ENCODE measurements at places on chromosomes 2 and 18.

GRCh38 chr2:239259603-239260298 is 141.1 kb downstream of the HDAC4 start:
- no peak for DNase-seq

DNA sequence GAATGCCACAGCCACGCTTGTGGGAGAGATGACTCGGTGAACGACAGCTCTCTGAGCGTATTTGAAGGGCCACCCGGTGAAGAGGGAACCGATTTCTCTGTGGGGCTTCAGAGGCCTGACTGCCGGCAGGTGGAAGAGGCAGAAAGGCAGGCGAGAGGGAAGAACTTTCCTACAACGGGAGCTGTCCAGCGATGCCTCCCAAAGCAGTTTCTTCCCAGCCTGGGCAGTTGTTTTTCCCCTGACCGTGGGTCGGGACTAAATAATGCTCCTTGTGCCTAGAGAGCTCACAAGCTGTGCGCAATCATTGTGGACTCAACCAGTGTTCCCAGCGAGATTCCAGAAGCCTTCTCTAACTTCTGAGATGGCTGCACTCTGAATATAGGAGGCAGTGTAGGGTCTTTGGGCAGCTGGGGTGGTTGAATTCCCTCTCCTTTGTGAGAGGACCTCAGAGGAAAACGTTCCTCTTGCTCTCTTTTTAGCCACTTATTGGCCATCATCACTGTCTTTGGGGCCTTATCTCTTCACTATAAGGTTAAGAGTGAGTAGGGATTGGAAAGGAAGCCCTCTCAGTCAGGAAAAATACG is 710 bp downstream of the SEC11C start:
- DNase-seq, result peak; percentile 27

- no peak for DNase-seq
Measured at GRCh38 chr2:207417301-207417718, 112.5 kb upstream of the CREB1 start.

- peak; percentile 3 for DNase-seq
Measured at GRCh38 chr2:158529379-158530259, 72.9 kb downstream of the PKP4 start.

GRCh38 chr2:12861344-12861930 is 144.7 kb downstream of the TRIB2 start:
- DNase-seq, result no peak

- DNase-seq, result no peak
Measured at GRCh38 chr2:181581534-181581933, 75.4 kb downstream of the CERKL start.

- DNase-seq, result no peak
Measured at GRCh38 chr2:134897932-134898331, 20.7 kb upstream of the CCNT2 start.

DNA sequence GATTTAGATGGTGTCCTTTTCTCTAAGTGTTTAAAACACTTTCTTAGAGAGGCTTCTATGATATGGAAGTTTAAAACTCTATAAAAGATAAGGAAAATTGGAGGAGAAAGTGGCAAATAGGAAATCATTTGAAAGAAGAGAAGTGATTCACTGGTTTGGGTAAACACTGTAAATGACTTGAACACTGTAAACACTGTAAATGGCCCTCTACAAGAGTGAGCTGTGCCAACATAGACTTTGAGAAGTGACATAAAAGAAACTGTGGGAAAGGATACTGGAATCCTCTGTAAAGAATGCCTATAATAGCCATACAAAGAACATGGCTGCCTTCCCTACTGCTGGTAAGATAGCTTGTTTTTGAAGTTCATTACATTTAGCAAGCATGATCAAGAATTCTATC is 210.9 kb upstream of the SIX3 start:
- DNase-seq, result no peak

DNA sequence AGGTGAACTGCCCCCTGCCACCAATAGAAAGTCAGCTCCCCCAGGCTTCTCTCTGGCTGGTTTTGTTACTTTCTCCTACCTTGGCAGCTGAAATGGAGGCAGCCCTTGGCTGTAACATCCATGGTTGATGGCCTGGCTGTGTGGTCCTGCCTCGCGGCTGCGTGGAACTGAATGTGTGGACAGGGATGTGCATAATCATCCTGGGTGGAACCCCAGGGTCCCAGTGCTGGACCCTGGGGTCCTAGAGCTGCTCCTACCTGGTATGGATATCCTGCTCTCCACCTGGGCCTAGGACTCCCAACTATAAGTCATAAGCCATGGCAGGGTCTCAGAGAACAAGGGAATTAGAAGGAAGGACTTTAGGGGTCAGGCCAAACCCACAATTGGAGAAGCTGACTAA is 93.5 kb downstream of the CAPN13 start:
- DNase-seq, result no peak

- peak; percentile 33 for DNase-seq
Measured at GRCh38 chr2:175187378-175187777, 5.9 kb upstream of the ATP5MC3 start.

GRCh38 chr2:18976168-18976961 is 382.1 kb downstream of the OSR1 start:
- peak; percentile 83 for DNase-seq

DNA sequence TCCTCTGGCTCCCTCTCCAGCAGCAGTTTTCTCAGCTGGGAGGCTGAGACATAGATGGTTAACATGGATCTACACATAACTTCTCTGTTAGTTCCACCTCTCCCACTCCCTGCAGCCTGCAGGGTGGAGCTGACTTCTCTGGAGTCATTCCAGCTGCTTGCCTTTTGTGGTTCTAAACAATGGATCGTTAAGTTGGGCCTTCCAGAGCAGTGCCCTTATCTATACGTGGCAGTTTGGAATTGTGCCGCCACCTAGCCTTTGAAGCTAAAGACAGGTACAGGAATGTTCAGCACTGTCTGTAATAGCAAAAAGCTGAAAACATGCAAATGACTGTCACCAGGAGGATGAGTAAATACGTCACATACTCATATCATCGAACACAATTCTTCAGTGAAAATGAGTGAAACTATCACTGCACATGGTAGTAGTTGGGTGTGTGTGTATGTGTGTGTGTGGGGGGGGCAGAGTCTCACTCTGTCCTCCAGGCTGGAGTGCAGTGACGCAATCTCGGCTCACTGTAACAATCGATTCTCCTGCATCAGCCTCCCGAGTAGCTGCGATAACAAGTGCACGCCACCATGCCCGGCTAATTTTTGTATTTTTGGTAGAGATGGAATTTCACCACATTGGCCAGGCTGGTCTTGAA is 50.3 kb downstream of the SH2D6 start:
- peak; percentile 63 for DNase-seq

GRCh38 chr18:55999641-56000040 is 411.6 kb upstream of the TCF4 start:
- DNase-seq, result no peak

DNA sequence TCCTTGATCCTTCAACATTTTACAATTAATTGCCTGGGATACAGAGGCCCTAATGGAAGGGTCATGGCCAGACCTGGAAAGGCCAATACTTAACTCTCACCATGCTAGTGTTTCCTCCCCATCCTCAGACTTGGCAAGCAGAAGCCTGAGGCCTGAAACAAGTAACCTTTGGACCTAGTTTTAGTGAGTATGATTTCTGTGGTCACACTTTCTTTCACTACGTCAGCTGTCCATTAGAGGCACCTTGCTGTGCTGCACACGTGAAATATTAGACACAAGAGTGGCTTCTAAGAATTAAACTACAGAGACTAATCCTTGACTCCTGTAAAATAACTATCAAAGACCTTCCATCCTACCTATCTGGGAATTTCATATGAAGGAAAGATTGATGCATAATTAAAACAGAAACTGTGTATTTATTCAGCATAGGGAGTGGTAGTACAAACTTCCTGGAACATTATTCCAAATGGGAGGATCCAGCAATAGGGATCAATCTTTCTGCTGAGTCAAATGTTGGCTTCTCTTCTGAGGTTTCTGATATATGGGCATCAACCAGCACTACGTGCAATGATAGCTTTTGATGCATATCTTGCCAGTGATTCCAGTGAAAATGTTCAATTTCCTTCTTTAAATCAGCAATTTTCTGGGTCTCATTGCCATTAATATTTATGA is 249.7 kb downstream of the IKZF2 start:
- DNase-seq, result no peak

- DNase-seq, result no peak
Measured at GRCh38 chr2:22290909-22291473, 1094.0 kb upstream of the KLHL29 start.

GRCh38 chr2:109255654-109256053 is 126.6 kb downstream of the SH3RF3 start:
- no peak for DNase-seq

DNA sequence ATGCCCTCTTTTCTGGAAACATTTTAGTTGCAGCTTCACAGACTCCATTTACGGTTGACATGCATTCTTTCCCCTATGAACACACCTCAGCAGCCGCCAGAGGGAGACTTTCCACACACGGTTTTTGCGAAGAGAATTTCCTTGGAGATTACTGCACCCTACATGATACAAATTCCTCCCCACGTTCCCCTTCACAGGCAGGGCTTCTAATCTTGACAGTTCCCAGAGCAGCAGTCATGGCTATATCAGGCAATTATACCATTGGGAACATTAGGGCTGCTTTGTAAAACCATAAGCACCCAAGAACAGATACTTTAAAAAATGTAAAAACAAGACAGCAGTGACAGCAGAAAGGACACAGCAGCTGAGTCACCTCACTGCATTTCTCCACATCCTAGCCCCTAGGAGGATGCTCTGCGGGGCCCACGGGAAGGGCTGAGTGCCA is 253.8 kb downstream of the TGIF1 start:
- DNase-seq, result peak; percentile 54

DNA sequence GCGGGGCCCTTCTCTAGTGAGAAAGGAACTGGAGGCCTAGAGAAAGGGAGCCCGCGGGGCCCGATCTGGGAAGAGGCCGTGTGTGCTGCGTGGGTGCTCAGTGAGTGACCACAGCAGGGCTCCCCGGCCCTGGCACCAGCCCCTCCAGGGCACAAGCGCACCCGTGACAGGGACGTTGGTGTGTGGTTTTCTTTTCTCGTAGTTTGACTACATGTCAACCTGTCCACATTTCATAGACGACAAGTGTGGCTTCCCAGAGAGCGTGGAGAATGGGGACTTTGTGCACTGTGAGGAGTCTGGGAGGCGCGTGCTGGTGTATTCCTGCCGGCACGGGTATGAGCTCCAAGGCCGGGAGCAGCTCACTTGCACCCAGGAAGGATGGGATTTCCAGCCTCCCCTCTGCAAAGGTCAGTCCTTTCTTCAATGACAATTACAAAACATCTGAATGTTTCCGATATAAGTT is 83.1 kb downstream of the TPO start:
- DNase-seq, result no peak

- no peak for DNase-seq
Measured at GRCh38 chr2:152743002-152743401, 24.6 kb downstream of the ARL6IP6 start.

DNA sequence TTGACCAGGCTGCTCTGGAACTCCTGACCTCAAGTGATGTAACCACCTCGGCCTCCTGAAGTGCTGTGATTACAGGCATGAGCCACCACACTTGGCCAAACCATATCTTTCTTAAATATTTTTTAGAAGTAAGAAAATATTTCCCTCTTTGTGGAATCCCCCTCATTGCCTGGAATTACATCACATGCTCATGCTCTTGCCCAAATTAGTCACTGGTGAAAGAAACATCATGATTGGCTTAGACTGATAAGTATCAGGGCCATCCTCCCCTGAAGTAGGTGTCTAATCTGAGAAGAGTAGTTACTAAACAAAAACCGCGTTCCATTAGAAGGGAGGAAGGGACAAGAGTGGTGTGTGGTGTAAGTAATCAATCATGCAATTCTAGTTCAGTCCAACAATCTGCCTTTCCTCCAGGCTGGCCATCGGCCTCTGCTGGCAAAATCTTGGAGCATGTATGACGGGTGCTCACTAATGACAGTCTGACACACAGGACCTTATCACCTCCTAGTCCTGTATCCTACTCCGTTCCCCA is 52.3 kb upstream of the SCG2 start:
- peak; percentile 23 for DNase-seq

DNA sequence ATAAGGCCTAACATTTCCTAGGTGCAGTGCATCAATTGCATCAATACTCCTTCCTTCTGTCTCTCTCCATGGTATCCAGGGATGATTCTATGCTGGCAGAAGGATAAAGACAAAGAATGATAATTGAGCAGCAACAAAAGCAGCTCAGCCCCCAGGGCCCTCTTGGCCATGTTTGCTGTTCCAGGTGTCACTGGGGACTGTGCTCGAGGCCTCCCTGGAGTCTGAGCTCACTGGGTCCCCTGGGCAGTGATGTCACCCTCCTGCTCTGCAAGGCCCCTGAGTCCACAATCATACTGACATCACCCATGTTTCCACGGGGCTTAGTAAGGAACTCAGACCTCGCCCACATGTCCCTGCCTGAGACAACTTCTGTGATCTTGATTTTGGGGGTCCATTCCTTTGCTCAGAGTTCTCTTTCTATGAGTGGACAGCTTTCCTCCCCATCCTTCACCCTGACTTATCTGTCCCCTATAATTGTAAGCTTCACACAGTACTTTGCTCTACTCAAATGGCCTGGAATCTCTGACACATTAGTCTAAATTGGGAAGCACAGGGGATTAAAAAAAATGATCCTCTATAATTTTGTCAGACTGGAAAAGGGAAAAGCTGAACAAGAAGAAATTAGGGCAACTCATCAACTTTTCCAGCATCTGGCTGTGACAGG is 15.8 kb upstream of the EXOC6B start:
- no peak for DNase-seq

- DNase-seq, result no peak
Measured at GRCh38 chr2:195574312-195574711, 82.7 kb upstream of the SLC39A10 start.

DNA sequence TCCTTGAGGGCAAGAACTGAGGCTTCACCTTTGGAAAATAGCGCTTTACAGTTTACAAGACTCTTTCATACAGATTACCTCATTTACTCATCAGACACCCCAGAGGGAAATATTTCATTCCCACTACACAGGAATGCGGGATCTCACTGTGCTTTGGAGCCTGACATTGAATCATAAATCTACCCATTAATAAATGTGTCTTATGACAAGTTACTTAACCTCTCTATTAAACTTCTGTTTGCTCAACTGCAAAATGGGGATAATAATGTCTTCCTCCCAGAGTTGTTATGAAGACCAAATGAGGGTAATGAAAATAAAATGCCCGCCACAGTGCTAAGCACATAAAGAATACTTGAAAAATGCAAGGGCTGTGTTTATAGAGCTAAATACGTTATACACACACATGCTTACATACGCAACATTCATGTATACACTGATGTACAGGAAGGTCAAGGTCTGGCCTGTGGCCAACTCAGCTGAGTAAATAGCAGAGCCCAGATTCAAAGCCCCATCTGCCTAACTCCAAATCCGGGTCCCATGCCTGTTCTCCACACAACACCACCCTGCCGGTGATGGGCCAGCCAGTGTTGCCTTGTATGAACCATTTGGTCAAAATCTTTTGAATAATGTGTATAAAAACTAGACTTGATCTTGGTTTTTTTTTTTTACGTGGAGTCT is 77.8 kb upstream of the STPG4 start:
- DNase-seq, result peak; percentile 78

GRCh38 chr2:173298536-173299097 is 56.1 kb upstream of the CDCA7 start:
- DNase-seq, result no peak

All from A172 (cell line).